Mesenteric fat pad (tissue), 1 donor: ENCODE measurements at places on chromosomes 7 and 10.

DNA sequence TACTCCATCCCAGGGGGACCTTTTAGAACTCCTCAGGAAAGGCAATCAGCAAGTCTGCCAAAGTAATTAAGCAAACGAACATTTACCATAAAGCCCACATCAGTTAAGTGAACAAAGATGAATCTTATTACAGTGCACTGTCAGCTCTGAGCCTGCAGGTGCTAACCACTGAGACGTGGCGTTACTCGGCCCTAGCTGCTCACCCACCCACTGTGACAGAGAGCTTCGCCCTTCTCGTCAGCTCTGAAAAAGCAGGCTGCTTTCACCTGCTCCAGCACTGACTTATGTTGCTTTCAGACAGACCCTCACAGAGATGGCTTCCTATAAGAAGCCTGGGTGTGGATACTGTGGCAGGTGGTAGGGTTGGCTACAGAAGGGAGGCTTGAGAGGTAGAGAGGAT, 57.7 kb upstream of the KCNIP2 start:
- no peak for DNase-seq

DNA sequence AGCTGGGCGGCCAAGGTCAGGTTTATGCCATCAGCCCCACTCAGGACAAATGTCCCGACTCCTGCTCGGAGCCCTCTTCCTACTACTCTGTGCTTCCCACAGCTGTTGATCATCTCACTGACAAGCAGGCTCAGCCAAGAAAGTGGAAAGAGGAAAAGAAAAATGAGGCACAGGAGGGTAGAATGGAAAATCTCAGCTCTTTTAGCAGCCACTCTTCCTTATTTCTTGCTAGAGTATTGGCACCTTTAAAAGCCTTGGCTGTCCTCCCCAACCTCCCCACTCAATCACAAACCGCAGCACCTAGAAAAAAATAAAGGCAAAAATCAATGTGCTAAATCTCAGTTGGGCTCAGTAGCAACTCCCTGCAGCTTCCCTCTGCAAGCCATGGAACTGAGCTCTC, 35.3 kb upstream of the AGK start:
- DNase-seq, result no peak

DNA sequence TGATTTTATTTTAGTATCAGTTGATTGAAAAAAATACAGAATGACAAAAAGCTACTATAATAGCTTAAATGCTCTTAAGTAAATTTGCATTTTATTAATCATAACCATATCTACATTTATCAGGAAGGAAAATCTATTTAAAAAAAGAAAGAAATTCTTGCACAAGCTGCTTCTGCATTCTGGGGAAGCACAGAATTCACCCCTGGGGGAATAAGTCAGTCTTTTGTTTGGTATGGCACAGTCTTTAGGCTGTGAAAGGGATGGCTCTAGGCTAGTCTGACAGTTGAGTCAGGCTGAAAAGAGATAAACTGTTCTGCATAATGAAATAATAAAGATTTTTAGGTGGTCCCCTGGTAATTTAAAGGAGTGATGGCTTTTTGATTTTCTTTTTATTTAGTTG, 37.9 kb downstream of the HTR7 start:
- DNase-seq, result no peak

DNA sequence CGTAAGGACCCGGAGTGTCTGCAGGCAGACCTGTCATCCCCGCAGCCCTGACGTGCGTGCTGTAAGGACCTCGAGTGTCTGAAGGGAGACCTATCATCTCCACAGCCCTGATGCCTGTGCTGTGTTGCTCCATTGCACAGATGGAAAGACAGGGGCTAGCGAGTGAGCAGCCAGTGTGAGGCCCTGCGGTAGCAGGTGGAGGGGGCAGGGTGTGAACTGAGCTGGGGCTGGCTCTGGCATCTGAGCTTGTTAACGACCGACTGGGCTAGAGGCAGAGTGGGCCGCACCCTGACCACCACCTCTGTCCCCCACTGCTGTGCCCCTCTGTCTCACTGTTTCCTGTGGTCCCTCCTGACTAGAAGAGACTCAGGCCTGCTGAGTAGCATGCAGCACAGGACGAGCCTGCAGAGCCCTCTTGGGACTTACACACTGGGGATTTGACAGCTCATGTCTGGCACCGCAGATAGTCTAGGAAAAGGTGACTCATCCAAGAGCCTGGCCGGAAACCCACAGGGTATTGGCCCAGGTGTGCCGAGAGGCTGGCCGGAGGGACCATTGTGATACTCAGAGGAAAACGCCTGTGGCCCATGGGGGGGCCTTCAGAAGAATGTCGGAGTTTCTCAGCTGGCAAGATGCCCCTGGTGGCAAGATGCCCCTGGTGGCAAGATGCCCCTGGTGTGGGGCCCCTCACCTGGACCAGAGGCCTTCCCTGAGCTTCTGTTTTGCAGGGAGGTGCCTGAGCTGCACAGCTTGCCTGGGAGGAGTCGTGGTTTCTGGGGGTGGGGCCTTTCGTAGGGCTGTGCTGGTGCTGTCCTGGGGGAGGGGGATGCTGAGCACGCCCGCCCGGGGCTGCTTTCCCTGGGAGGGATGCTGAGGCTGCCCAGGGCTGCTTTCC, 34.3 kb downstream of the INPP5A start:
- DNase-seq, result no peak

DNA sequence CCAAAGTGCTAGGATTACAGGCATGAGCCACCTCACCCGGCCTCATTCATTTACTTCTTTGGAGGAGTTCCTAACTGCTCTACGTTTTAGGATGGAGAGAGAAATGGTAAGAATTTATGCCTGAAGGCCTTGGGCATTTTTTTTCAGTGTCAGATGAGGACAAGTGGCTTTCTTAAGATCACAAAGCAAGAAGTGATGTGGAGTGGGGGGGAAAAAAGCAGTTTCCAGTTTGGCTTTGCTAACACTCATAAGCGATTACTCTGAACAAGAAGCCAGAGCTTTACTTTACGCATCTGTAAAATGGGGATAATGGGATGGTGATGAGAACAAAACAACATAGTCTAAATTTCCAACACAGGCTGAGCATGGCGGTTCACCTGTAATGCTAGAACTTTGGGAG, 2.6 kb upstream of the PPIA start:
- no peak for DNase-seq

DNA sequence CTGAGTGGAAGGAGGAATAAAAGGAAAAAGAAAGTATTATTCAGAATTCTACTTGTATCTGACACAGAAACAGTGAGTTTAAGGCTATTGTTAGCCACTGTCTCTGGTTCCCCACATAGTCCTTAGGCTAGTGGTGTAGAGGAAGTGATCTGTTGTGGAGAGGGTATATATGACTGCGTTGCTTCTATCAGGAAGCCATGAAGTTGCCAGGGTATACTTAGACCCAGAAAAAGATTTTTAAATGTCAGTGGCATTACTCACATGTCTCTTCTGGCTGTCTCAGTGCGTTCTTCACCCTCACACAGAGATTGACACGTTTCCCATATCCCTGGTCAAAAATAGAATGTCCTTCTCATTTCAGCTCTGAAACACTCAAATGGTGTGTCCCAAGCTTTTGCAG, 72.7 kb downstream of the SEM1 start:
- DNase-seq, result no peak
